ENCODE measurements at places on chromosomes 16 and 17. TPM values are rescaled to one million over a fixed set of nuclear protein-coding genes. Genes with fewer than 3 reads are reported as not detected.

GRCh38 chr17:8210761-8211458 lies 535 bp upstream of the AURKB start:
- no peaks in the 10 kb centered on the region for H3K4me1 ChIP-seq
- no peak for DNase-seq
- no peak overlapping the region for H3K27ac ChIP-seq

DNA sequence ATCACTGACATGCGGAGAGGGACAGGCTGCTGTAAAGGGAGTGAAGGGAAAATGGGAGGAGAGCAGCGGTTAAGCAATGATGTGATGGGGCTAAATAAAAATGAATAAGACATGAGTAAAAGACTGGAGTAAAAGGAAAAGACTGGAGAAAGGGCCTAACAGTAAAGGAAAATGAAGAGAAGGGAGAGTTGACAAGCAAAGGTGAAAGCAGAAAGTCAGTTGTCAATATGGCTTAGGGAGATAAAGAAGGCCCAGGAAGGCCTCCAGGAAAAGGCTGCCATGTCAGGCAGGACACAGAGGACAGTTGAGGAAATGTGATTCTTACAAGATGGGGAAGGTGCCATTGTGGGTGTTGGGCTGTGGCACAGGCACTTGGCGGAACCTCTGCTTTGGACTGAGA lies 98.9 kb upstream of the AMZ2 start:
- no peak for DNase-seq
- H3K36me3 ChIP-seq = no peaks in the 10 kb centered on the region
- H3K27ac ChIP-seq = no peak overlapping the region
- H3K4me3 ChIP-seq = no peak overlapping the region
- H3K27me3 ChIP-seq = no peaks in the 10 kb centered on the region

DNA sequence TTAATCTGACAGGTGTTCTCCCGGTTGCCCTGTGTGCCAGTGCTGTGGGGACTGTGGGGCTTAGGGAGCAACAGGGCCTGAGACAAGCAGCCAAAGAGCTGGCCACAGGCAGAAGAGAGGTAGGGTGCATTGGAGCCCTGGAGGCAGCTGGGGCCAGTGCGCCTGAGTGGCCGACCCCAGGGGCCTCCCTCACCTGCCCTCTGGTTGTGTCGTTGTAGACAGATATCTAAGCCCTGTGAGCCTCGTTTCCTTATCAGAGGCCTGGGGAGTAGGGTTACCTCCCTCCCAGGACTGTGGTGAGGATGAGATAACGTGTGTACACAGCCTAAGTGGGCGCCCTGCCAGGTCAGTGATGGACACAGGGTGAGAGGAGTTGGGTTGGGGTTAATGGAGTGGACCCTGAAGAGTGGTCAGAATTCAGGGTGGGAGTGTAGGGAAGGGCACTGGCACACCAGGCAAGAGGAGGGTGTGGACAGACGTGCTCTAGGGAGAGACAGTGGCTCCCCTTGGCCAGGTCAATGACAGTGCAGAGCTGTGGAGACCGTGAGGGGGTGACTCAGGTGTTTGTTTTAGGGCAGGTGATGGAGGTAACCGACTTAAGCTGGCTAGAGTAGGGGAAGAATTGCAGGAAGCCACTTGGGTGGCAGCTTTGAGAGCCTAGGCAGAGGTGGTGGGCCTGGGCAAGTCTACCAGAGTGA lies 3.4 kb downstream of the NARF start:
- no peak overlapping the region for H3K4me3 ChIP-seq
- DNase-seq = no peak
- peaks cover 3% of the 10 kb centered on the region for H3K36me3 ChIP-seq
- H3K27ac ChIP-seq = no peak overlapping the region
- H3K4me1 ChIP-seq = no peaks in the 10 kb centered on the region
- H3K27me3 ChIP-seq = no peaks in the 10 kb centered on the region

DNA sequence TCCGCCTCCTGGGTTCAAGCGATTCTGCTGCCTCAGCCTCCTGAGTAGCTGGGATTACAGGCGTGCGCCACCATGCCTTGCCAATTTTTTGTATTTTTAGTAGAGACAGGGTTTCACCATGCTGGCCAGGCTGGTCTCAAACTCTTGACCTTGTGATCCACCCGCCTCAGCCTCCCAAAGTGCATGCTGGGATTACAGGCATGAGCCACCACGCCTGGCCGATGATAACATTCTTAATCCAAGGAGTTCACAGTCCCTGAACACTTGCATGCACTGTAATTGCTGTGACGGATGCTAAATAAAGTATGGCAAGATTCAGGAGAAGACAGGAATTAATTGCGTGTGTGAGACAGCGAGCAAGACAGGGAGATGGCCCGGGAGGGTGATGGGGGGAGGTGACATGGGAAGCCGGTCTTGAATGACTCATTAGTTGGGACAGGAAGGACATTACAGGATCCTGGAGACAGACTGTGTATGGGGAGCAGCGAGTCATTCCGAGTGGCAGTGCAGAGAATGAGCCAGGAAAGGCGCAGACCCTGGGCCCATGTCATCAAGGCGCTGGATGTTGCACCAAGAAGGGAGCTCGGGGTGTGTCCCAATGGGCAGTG lies 6.7 kb downstream of the ABCA3 start:
- no peaks in the 10 kb centered on the region for H3K4me1 ChIP-seq
- H3K36me3 ChIP-seq = no peaks in the 10 kb centered on the region
- H3K27ac ChIP-seq = no peak overlapping the region
- no peak for DNase-seq
- no peaks in the 10 kb centered on the region for H3K27me3 ChIP-seq
- no peak overlapping the region for H3K4me3 ChIP-seq

DNA sequence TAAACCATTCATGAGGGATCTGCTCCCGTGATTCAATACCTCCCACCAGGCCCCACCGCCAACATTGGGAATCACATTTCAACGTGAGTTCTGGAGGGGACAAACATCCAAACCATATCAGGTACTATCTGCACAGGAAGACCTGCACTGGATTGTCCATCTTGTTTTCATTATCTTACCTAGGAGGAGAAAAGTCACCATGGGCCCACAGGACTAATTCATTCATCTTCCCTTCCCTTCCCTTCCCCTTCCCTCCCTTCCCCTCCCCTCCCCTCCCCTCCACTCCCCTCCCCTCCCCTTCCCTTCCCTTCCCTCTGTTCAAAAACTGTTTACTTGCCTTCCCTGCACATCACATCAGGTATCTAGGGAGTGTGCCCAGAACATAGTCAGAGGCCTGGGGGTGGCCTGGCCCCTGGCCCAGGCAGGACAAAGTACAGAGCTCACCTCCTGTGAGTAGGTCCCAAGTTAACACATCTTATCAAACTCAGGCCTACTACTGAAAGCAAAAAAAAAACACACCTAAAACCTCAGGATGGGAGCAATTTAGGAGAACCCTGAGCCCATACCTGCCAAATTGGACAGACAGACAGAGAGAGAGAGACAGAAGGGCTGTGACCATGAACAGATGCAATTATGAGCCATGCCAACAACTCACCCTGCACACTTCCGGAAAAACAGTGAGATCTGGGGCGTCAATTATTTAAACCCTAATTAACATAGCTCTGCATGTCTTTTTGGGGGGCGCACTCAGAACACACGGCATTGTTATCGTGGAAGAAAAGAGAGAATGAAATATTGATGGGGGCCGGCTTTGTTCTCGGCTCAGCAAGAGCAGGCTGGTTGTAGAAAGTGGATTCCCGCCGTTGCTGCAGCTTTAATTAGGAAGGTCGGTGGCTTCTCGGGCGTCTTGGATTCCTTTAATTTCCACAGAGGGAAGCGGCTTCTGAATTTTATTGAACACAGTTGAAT lies 151.2 kb downstream of the IRX5 start:
- no peaks in the 10 kb centered on the region for H3K36me3 ChIP-seq
- DNase-seq = no peak
- no peak overlapping the region for H3K27ac ChIP-seq
- H3K4me1 ChIP-seq = no peaks in the 10 kb centered on the region

- no peak overlapping the region for H3K27ac ChIP-seq
- H3K4me3 ChIP-seq = no peak overlapping the region
- no peaks in the 10 kb centered on the region for H3K36me3 ChIP-seq
- no peaks in the 10 kb centered on the region for H3K4me1 ChIP-seq
- DNase-seq = no peak
Observed at GRCh38 chr16:81780350-81780749, 1.3 kb downstream of the PLCG2 start.

- no peaks in the 10 kb centered on the region for H3K27me3 ChIP-seq
- H3K27ac ChIP-seq = no peak overlapping the region
- DNase-seq = no peak
- H3K36me3 ChIP-seq = no peaks in the 10 kb centered on the region
- H3K4me3 ChIP-seq = no peak overlapping the region
Observed at GRCh38 chr17:8004899-8005298, 2.5 kb downstream of the GUCY2D start.

DNA sequence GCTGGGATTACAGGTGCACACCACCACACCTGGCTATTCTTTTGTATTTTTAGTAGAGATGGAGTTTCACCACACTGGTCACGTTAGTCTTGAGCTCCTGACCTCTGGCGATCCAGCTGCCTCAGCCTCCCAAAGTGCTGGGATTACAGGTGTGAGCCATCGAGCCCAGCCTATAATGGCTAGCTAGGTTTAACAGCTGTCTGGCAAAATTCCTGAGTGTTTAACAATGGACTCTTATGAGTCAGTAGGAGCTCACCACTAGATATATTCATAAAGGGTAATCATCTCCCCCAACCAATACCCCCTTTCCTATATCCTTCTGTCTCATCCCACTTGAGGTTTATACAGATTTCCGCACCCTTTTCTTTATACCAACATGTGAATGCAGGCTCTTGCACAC lies 91.5 kb upstream of the CDH13 start:
- no peaks in the 10 kb centered on the region for H3K4me1 ChIP-seq
- H3K4me3 ChIP-seq = no peak overlapping the region
- no peak for DNase-seq
- H3K27me3 ChIP-seq = no peaks in the 10 kb centered on the region
- H3K27ac ChIP-seq = no peak overlapping the region

DNA sequence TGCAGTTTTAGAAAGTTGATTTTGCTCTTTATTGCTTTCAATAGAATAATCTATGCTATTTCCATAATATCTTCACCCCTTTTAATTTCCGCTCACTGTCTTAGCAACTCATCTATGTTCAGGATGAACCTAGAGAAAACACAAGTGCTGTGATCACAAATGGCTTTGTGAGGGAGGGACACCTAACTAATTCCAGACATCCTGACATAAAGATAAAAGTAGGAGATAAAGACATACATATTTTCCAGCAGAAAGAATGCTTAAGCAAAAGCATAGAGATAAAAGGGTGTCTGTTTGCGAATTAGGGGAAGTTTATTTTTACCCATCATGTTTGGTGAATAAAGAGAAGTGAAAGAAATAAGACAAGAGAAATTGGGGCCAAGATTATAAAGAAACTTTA lies 254.2 kb downstream of the KCNJ2 start:
- H3K4me3 ChIP-seq = no peak overlapping the region
- H3K27me3 ChIP-seq = no peaks in the 10 kb centered on the region
- H3K27ac ChIP-seq = no peak overlapping the region
- H3K36me3 ChIP-seq = no peaks in the 10 kb centered on the region
- H3K4me1 ChIP-seq = no peaks in the 10 kb centered on the region

DNA sequence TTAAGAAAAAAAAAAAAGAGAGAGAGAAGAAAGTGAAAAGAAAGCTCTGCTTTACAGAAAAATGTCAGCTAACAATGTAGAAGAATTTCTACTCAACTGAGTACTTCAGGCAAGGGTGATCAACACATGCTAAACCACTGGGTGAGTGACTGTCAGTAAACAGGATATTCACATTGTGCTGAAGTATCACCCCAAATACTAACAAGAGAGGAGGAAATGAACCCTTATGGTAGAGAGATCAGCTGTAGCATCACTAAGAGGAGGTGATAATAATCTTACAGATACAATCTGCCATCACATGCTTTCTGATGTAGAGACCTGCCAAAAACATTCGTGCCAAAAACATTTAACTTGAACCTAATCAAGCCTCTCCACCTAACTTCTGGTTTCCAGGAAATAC lies 30.7 kb upstream of the ICAM2 start:
- no peak overlapping the region for H3K27ac ChIP-seq
- H3K36me3 ChIP-seq = peaks cover 3% of the 10 kb centered on the region
- no peak for DNase-seq
- no peaks in the 10 kb centered on the region for H3K27me3 ChIP-seq
- H3K4me3 ChIP-seq = no peak overlapping the region

- no peaks in the 10 kb centered on the region for H3K27me3 ChIP-seq
- no peaks in the 10 kb centered on the region for H3K4me1 ChIP-seq
- peaks cover 1% of the 10 kb centered on the region for H3K36me3 ChIP-seq
Observed at GRCh38 chr17:39569126-39569525, 38.6 kb downstream of the NEUROD2 start.

DNA sequence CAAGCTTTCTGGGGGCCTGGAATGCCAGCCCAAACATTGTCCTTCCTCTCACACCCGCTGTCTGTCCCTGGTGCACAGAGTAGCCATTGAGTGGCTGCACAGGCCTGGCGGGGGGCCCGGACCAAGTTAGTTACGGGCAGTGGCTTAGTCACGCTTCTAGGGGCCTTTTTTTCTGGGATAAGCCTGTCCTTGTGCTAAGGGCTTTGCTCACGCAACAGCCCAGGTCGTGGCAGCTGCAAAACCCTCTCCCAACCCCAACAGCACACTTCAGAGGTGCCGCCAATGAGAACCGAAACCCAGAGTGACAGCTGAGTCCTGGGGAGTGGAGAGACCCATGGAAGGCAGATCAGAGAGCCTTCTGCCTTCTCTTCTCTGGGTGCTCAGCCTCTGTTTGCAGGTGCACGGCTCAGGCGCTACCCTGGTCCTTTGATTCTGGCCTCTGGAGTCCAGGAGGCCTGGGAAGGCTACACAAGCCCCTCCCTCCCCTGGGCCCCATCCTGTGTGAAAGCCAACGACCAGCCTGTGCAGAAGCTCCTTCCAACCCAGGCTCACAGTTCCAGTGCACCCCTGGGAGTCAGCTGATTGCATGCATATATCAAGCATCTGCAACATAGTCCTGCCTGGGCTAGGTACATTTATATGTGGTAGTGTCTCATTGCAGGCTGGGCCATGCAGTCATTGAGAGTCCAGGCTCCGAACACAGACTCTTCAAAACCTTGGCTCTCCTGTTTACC lies 9.1 kb downstream of the WSCD1 start:
- DNase-seq = no peak
- H3K4me1 ChIP-seq = no peaks in the 10 kb centered on the region
- H3K27ac ChIP-seq = no peak overlapping the region
- no peaks in the 10 kb centered on the region for H3K36me3 ChIP-seq

The ZNF624 gene
- total RNA-seq = 7.6 TPM

The OTOP3 gene
- total RNA-seq = not detected

The CD300E gene
- 4.3 TPM for total RNA-seq

The CIITA gene
- 104 TPM for total RNA-seq

The MYH13 gene
- total RNA-seq = not detected

The CDH8 gene
- 4.1 TPM for total RNA-seq

The DGKE gene
- 9.9 TPM for total RNA-seq

The MYH3 gene
- total RNA-seq = 5.6 TPM

The SCGB1C2 gene
- not detected for total RNA-seq

The ARRB2 gene
- total RNA-seq = 71.8 TPM

All from aorta (tissue), 5 donors.